ENCODE measurements at places on chromosomes 5 and 9. TPM values are rescaled to one million over a fixed set of nuclear protein-coding genes. Genes with fewer than 3 reads are reported as not detected.

ADGRD2 gene
- not detected for total RNA-seq

- no peaks in the 10 kb centered on the region for H3K27me3 ChIP-seq
- peaks cover 3% of the 10 kb centered on the region for H3K4me1 ChIP-seq
- H3K27ac ChIP-seq = no peak overlapping the region
- peaks cover 33% of the 10 kb centered on the region for H3K36me3 ChIP-seq
- no peak overlapping the region for H3K4me3 ChIP-seq
Measured at GRCh38 chr5:76735762-76736545, 20.0 kb downstream of the F2R start.

MRRF gene
- 24.1 TPM for total RNA-seq

DNA sequence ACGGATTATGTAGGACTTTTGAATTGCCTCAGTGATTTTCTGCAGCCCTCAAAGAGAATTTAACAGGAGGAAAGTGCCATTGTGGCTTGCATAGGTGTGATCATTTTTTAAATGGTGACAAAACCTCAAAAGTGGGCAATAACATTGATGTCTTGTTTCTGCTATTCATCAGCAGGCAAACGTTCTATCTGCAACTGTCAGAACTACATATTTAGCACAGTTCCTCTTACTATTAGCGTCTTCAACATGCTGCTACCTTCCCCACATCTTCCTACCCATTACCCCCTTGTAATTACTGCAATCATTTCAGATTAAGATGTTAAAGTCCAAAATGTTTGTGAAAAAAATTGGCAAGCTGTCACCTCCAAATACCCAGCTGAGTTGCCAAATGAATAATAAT, 254.6 kb downstream of the SMARCA2 start:
- no peaks in the 10 kb centered on the region for H3K27me3 ChIP-seq
- no peaks in the 10 kb centered on the region for H3K36me3 ChIP-seq
- H3K4me3 ChIP-seq = no peak overlapping the region
- H3K27ac ChIP-seq = no peak overlapping the region
- DNase-seq = no peak

OR13C8 gene
- not detected for total RNA-seq

IL13 gene
- not detected for total RNA-seq

DNA sequence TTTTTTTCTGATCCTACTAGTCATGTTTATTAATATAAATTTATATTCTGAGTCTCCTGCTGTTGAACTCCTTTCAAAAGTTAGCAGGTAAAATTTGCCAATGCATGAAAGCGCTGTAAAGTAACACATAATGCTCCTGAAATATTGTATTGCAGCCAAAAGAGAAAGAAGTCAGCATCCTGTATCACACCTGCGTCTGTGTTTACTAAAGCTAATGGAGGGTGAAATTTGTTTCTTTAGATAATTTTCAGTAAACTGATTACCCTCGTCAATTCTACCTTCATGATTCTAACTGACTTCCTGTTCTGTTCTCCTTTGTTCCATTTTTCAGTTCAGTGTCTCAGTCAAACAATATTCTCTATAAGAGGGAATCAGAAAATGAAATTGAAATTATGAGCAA, 415.4 kb downstream of the CDH9 start:
- no peaks in the 10 kb centered on the region for H3K27me3 ChIP-seq
- DNase-seq = no peak
- H3K4me1 ChIP-seq = no peaks in the 10 kb centered on the region
- H3K27ac ChIP-seq = no peak overlapping the region
- H3K4me3 ChIP-seq = no peak overlapping the region

DNA sequence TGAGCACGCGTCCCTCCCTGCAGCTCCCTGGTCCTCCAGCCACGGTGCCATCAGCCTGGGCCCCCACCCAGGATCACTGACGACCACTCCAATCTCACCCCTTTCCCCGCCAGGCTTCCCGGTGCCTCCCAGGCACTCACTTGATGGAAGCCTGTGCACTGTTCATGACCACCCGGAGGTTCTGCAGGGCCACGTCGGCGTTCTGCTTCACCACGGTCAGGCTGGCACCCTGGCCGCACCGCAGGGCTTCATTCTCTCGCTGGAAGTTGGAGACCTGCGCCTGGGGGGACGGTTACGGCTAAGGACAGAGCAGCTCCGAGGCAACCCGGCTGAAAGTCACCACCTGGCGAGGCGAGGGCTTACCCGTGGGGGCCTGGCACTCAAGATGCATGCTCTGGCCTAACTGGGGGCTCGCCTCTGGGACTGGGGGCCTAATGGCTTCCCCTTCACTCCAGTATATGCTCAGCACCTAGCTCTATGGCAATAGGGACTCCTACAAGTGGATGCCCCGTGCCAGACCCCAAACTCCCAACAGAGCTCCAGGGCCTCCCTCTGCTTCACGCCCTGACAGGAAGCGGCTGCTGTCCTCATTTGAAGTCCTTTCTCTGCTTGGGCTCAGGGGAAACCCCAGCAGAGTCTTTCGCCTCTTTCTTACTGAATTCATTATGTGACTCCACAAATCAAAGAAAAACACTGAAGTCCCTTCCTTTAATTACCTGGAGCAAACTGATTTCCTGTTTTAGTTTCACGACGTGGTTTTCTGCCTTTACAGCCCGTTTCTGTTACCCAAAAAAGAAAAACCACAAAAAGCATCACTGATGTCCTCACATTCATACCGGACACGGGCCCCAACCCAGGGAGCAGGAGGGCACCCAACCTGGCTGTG, 4.2 kb upstream of the SNAPC4 start:
- H3K36me3 ChIP-seq = peaks cover 2% of the 10 kb centered on the region
- no peak overlapping the region for H3K4me3 ChIP-seq
- no peak overlapping the region for H3K27ac ChIP-seq
- DNase-seq = no peak

- H3K27ac ChIP-seq = peak overlapping the region; percentile 94
- no peaks in the 10 kb centered on the region for H3K27me3 ChIP-seq
- H3K36me3 ChIP-seq = no peaks in the 10 kb centered on the region
- DNase-seq = peak; percentile 88
- peaks cover 20% of the 10 kb centered on the region for H3K4me1 ChIP-seq
- no peak overlapping the region for H3K4me3 ChIP-seq
Measured at GRCh38 chr5:96220610-96221390, 212.2 kb downstream of the PCSK1 start.

DNA sequence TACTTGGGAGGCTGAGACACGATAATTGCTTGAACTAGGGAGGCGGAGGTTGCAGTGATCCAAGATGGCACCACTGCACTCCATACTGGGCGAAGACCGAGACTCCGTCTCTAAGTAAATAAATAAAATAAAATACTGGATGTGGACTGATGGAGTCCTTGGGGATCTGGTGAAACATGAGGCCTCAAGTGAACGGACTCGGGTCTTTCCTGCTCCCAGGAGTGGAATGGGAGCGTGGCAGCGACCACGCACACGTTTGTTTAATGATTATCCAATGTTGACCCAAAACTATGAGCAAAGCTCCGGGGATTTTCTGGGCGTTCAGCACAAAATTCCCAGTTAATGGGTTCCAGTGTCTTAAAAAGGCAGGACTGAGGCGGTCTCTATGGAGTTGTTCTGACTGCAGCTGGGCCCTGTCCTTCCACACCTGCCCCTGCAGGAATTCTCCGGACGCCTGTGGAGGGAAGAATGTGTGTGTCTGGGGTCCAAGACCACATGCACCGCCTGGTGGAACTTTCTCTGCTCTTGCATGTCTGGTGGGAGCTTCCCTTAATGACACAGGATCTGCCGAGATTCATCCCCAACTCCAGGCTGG, 26.6 kb downstream of the NEK6 start:
- no peaks in the 10 kb centered on the region for H3K27me3 ChIP-seq
- H3K4me3 ChIP-seq = no peak overlapping the region
- no peaks in the 10 kb centered on the region for H3K36me3 ChIP-seq
- H3K4me1 ChIP-seq = peaks cover 84% of the 10 kb centered on the region
- peak; percentile 56 for DNase-seq

IL31RA gene
- 4.7 TPM for total RNA-seq

DNA sequence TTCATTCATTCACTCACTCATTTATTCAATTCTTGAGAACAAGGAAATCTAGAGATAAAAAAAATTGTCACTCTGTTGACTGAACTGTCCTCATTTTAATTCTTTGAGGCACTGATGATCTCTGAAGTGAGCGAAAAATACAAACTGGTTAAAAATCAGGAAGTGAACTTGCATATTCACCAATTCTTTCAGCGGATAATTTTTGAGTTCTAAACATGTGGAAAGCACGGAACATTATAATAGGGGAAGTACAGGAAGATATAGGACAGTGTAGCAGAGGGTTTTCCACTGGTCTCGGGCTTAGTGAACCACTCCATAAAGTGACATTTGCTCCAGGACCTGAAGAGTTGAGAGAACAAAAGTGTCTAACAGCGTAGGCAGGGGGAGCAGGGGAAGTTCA, 169.5 kb downstream of the TLR4 start:
- no peaks in the 10 kb centered on the region for H3K4me1 ChIP-seq
- no peak overlapping the region for H3K4me3 ChIP-seq
- no peaks in the 10 kb centered on the region for H3K36me3 ChIP-seq
- H3K27ac ChIP-seq = no peak overlapping the region

DNA sequence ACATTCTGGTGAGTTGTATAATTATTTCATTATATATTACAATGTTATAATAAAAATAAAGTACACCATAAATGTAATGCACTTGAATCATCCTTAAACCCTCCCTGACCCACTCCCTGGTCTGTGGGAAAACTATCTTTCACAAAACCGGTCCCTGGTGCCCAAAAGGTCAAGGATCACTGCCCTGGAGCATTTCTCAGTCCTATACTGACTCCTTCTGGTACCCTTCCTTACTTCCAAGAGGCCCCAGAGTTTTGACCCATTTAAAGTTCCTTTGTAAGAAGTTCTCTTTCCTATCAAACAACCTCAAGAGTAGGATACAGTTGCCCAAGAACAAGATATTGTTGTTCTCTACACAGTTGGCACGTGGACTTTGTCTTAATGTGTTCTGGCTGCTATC, 88.9 kb upstream of the TRPM3 start:
- H3K4me3 ChIP-seq = no peak overlapping the region
- no peak for DNase-seq
- no peaks in the 10 kb centered on the region for H3K4me1 ChIP-seq

- no peaks in the 10 kb centered on the region for H3K4me1 ChIP-seq
- no peaks in the 10 kb centered on the region for H3K36me3 ChIP-seq
- DNase-seq = no peak
- H3K4me3 ChIP-seq = no peak overlapping the region
- H3K27ac ChIP-seq = no peak overlapping the region
Measured at GRCh38 chr5:156543348-156544145, 216.6 kb downstream of the SGCD start.

- H3K4me1 ChIP-seq = no peaks in the 10 kb centered on the region
- H3K36me3 ChIP-seq = no peaks in the 10 kb centered on the region
- H3K27ac ChIP-seq = no peak overlapping the region
- no peak overlapping the region for H3K4me3 ChIP-seq
Measured at GRCh38 chr5:34012791-34013190, 4.9 kb upstream of the AMACR start.

TLX3 gene
- total RNA-seq = not detected

DNA sequence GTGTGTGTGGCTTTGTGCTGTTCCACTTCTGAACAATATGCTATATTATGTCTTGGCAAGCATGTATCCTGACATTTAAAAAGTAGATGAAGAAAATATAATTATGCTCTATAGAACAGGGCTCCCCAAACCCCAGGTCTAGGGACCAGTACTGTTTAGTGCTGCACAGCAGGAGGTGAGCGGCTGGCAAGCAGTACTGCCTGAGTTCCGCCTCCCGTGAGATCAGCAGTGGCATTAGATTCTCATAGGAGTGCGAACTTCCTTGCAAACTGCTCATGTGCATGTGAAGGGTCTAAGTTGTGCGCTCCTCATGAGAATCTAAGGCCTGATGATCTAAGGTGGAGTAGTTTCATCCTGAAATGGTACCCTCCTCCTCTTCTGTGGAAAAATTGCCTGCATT, 979.1 kb upstream of the CTNND2 start:
- no peaks in the 10 kb centered on the region for H3K4me1 ChIP-seq
- no peaks in the 10 kb centered on the region for H3K36me3 ChIP-seq

DNA sequence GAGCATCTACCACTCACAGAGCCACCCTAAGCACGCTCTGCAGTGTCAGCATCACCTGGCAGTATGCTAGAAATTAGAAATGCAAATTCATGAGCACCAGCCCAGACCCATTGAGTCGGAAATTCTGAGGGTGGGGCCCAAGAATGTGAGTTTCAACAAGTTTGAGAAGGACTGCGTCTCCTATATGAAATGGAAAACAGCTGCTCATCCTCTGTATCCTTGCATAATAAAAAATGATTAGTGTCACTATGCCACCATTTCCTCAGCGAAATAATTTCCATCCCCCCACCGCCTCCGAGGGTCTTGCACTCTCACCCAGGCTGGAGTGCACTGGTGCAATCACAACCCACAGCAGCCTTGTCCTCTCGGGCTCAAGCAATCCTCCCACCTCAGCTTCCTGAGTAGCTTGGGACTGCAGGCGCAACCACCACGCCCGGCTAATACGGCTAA, 1.3 kb upstream of the IQGAP2 start:
- DNase-seq = no peak
- peaks cover 2% of the 10 kb centered on the region for H3K4me1 ChIP-seq
- no peak overlapping the region for H3K4me3 ChIP-seq

GRCh38 chr9:14307989-14308852, 5.7 kb downstream of the NFIB start:
- no peaks in the 10 kb centered on the region for H3K36me3 ChIP-seq
- peak overlapping the region; percentile 42 for H3K4me3 ChIP-seq
- peaks cover 43% of the 10 kb centered on the region for H3K4me1 ChIP-seq
- H3K27ac ChIP-seq = peak overlapping the region; percentile 6
- no peaks in the 10 kb centered on the region for H3K27me3 ChIP-seq
- peak; percentile 70 for DNase-seq

GRCh38 chr5:38672059-38672788, 115.8 kb upstream of the LIFR start:
- DNase-seq = peak; percentile 43
- H3K36me3 ChIP-seq = no peaks in the 10 kb centered on the region
- H3K4me3 ChIP-seq = no peak overlapping the region
- peaks cover 8% of the 10 kb centered on the region for H3K4me1 ChIP-seq
- H3K27ac ChIP-seq = no peak overlapping the region
- H3K27me3 ChIP-seq = no peaks in the 10 kb centered on the region

DNA sequence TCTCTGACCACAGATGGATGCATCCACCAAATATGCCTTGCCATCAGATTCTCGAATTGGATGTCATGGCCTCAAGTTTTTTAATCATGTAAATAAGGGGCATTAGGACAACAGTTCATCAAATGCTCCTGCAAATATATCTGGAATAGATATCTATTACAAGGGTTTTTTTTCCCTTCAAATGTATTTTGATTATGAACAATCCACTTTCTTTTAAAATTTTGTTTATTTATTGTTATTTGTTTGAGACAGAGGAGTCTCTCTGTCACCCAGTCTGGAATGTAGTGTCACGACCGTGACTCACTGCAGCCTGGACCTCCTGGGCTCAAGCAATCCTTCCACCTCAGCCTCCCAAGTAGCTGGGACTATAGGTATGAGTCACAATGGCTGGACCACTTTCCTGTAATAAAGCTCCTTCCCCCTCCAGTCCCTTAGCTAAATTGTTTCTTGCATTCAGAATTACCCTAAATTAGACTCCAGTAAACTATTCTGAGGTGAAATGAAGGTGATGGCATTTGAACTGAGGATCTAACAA, 1412.1 kb downstream of the EFNA5 start:
- H3K4me3 ChIP-seq = no peak overlapping the region
- H3K27ac ChIP-seq = peak overlapping the region; percentile 54
- no peaks in the 10 kb centered on the region for H3K36me3 ChIP-seq
- no peaks in the 10 kb centered on the region for H3K27me3 ChIP-seq
- DNase-seq = peak; percentile 37
- peaks cover 4% of the 10 kb centered on the region for H3K4me1 ChIP-seq

- H3K27me3 ChIP-seq = no peaks in the 10 kb centered on the region
- no peak for DNase-seq
- no peak overlapping the region for H3K27ac ChIP-seq
- H3K36me3 ChIP-seq = no peaks in the 10 kb centered on the region
- no peak overlapping the region for H3K4me3 ChIP-seq
- H3K4me1 ChIP-seq = no peaks in the 10 kb centered on the region
Measured at GRCh38 chr5:131595088-131596033, 39.7 kb downstream of the RAPGEF6 start.
